ENCODE measurements at places on chromosomes 7 and 10.
A peak's percentile ranks its signal among the peaks of the same experiment; 100 is the strongest.

- DNase-seq: peak; percentile 71
Measured at GRCh38 chr10:62818426-62819011, 2.4 kb upstream of the EGR2 start.

DNA sequence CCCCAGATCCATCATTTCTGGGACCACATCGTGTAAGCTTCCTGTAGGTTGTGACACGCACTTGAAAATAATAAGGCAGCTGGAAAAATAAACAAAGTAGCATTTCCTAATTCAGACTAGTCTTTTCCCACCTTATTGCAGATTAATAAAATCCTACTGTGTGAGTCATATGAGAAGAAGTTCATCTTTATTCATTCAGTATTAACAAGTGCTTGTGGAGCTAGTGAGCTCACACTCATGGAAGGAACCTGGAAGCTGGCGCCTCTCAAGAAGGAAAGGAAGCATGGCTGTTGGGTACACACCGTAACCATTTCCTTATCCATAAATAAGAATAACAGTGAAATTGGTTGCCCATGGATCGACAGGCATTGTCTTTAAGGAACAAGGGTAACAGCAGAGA is 152.6 kb upstream of the PFKP start:
- DNase-seq: no peak

DNA sequence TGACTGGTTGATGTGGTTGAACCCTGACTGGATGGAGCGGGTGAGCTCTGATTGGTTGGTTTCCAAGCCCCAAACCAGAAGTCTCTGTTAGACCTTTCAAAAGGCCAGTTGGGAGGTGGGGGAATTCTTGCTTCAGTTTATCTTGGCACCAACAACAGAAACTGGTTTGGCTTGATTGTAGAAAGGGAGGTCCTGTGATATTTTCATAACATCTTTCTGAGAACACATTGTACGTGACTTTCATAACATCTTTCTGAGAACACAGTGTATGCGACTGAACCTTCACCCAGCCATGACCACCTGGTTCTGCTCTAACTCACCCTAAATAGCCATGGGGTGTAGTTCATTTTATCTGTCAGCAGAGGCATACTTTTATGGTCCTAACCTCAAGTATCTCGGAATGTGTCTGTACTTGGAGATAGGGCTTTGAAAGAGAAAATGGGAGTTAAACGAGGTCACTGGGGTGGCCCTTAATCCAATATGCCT is 88.3 kb downstream of the GALNT17 start:
- no peak for DNase-seq

- DNase-seq: no peak
Measured at GRCh38 chr10:78909221-78909620, 159.5 kb upstream of the ZMIZ1 start.

DNA sequence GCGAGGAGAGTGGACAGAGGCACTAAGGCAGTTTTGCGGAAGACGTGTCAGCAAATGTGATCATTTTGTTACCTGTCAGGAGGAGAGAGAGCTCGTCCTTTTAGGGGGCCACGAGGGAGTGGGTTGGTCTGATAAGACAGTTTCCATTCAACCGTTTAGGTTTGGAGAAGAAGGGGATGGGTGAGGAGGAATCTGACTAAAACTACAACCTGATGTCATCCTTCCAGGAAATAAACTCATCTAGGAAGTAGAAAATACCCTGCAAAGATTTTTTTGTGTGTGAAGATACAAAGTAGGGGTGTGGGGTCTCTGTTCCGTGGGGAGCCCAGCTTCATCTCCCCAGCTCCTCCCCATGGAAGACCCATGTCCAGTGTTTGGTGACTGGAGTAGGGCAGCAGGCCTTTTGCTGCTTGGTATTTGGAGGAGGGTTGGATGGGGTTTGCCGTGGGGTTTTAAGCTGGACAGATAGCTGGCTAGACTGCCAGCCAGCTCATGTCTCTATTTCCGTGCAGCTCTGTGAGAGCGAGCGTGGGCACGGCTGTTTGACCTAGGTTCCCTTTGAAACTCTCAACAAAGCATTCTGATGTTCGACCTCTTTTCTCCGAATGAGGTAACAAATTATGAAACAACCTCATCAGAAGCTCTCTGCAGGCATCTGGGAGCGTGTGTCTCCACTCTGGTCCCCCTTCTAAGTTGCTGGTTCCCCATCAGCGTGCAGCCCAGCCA is 136.0 kb upstream of the TCF7L2 start:
- DNase-seq: peak; percentile 5

- DNase-seq: no peak
Measured at GRCh38 chr10:13700473-13701144, 113.8 kb downstream of the PRPF18 start.

- DNase-seq: no peak
Measured at GRCh38 chr7:31323101-31323500, 17.4 kb downstream of the NEUROD6 start.

DNA sequence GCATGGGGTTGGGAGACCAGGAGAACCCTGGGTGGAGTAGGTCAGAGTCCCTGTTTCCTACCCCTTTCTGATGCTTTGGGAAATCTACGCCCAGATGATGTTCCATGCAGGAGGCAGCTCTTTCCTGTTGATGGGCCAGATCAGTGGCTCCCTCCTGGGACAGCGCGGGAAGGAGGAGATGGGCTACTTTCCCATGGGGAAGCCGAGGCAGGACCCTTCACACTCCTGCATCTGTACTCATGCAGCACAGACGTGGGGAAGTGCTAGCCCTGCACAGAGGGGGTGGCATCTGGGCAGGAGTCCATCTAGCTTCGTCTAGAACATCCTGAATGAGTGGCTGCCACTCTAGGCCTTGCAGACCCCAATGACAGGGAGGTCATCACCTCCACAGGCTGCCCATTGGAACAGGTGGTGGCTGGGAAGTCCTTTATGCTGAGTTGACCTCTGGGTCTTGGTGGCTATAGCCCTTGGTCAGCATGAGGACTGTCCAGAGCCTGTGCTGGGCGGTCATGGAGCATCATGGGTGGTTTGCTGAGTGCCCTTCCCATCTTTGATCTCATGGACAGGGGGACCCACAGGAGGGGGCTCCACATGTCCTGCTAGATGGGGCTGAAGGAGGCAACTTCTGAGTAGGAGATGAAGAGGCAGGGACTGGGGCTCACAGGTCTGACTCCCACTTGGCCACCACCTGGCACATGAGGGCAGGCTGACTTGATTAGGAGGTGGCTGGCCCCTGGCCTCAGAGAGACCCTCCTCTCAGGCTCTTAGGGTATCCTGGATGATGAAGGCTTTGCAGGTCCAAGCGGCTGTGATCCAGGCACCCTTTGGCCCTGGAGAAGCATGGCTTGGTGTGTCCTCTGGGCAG is 24.6 kb downstream of the RAMP3 start:
- no peak for DNase-seq

DNA sequence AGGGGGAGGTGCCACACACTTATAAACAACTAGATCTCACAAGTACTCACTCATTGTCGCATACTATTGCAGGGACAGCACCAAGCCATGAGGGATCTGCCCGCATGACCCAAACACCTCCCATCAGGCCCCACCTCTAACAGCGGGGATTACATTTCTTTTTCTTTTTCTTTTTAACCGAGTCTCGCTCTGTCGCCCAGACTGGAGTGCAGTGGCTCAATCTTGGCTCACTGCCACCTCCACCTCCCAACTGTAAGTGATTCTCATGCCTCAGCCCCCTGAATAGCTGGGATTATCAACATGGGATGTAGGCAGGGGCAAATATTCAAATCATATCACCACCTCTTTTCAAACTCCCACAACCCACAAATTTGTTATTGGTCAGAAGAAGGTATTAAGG is 76.7 kb downstream of the SKAP2 start:
- no peak for DNase-seq

- DNase-seq: no peak
Measured at GRCh38 chr10:67492317-67493019, 203.5 kb downstream of the CTNNA3 start.

DNA sequence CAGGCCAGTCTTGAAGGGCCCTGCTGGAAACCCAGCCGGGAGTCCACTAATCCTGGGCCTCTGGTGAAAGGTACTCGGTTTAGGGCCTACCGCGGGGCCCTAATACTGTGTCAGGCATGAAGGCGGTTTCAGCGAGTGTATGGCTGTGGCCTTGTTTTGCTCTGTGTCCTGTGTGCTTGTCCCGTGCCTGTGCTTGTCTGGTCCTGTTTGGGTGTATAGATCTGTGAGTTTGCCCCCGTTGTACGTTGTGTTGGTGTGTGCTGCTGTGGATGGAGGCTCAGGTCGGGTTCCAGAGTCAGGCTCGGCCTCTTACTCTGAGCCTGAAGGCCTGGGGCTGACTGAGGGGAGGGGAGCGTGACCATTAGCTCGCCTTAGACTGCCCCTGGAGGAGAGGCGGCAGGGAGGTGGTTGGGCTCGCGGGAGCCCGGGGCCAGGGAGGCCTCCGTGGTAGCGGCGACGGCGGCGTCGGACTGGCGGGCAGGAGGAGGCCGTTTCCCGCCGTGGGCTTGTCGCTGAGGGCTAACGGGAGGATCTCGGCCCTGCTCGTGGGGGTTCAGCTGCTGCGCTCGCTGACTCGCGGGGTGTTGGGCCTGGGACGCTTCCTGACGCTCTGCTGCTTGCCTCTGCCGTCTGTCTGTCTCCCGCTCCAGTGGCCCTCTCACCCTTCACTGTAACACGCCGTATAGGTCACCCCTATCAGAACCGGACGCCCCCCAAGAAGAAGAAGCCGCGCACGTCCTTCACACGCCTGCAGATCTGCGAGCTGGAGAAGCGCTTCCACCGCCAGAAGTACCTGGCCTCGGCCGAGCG is 2.6 kb downstream of the TLX1 start:
- DNase-seq: no peak

GRCh38 chr10:28396331-28396730 is 93.5 kb upstream of the MPP7 start:
- DNase-seq: no peak

- DNase-seq: no peak
Measured at GRCh38 chr7:26686448-26686981, 177.9 kb downstream of the SKAP2 start.

GRCh38 chr10:22618078-22618785 is 96.1 kb downstream of the PIP4K2A start:
- no peak for DNase-seq

DNA sequence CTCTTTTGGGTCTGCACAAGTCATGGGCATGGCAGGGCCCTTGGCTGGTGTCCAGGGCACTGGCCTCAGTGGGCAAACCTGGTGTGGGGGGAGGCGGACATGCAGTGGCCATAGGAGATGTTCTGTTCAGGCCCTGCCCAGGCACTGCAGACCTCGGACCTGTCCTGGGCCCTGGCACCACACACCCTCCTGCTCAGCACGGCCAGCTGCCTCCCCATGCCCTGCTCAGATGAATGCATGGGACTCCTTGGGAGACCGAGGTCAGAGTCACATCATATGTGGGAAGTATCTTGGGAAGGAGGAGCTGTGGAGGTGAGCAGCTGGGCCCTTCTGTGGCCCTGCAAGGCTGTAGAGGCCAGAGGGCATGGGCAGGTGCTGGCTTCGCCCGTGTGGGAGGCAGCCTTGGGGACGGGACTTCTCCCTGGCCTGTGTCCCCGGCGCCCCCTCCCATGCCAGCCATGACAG is 130.8 kb downstream of the VIPR2 start:
- no peak for DNase-seq

GRCh38 chr7:44100458-44101302 is 3.5 kb upstream of the AEBP1 start:
- DNase-seq: no peak

DNA sequence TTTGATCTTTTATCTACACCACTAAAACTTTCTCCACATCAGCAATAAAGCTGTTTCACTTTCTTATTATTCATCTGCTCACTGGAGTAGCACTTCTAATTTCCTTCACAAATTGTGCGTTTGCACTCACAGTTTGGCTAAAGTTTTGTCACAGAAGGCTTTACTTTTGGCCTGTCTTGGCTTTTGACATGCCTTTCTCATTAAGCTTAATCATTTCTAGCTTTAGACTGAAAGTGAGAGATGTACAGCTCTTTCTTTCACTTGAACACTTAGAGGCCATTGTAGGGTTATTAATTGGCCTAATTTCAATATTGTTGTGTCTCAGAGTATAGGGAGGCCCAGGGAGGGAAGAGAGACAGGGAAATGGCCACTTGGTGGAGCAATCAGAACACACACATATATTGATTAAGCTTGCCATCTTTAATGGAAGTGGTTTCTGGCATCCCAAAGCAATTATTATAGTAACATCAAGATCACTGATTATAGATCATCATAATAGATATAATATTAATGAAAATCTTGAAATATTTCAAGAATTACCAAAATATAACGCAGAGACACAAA is 512.5 kb downstream of the ETV1 start:
- DNase-seq: no peak

GRCh38 chr7:105878746-105879605 is 2.6 kb upstream of the ATXN7L1 start:
- DNase-seq: no peak

- peak; percentile 68 for DNase-seq
Measured at GRCh38 chr10:27242951-27243551, 2.5 kb upstream of the ACBD5 start.

- no peak for DNase-seq
Measured at GRCh38 chr10:54614072-54614471, 187.0 kb downstream of the PCDH15 start.

DNA sequence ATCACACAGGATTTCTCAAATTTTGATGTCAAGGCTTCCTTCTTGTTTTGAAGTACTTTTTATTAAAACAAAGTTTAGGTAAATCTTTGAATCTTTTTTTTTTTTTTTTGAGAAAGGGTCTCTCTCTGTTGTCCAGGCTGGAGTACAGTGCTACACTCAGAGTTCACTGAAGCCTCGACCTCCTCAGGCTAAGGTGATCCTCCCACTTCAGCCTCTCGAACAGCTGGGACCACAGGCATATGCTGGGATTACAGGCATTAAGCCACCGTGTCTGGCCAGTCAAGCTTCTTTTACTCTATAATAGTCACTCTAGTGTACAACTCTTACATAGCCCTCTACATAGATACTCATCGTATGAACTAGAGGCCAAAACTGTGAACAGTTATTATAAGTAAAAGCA is 3.4 kb downstream of the RUFY2 start:
- no peak for DNase-seq

- DNase-seq: no peak
Measured at GRCh38 chr10:61257956-61258496, 195.2 kb downstream of the TMEM26 start.

GRCh38 chr7:85025312-85025756 is 161.5 kb downstream of the SEMA3D start:
- DNase-seq: no peak
